NCI-H1092 treated with DMSO at 0.1 percent for 48 hours (cell line): ENCODE measurements at places on chromosomes 3 and 15.

- DNase-seq: no peak
Measured at GRCh38 chr3:9473496-9474065, 76.2 kb downstream of the SETD5 start.

- no peak for DNase-seq
Measured at GRCh38 chr3:16898595-16899395, 14.0 kb downstream of the PLCL2 start.

DNA sequence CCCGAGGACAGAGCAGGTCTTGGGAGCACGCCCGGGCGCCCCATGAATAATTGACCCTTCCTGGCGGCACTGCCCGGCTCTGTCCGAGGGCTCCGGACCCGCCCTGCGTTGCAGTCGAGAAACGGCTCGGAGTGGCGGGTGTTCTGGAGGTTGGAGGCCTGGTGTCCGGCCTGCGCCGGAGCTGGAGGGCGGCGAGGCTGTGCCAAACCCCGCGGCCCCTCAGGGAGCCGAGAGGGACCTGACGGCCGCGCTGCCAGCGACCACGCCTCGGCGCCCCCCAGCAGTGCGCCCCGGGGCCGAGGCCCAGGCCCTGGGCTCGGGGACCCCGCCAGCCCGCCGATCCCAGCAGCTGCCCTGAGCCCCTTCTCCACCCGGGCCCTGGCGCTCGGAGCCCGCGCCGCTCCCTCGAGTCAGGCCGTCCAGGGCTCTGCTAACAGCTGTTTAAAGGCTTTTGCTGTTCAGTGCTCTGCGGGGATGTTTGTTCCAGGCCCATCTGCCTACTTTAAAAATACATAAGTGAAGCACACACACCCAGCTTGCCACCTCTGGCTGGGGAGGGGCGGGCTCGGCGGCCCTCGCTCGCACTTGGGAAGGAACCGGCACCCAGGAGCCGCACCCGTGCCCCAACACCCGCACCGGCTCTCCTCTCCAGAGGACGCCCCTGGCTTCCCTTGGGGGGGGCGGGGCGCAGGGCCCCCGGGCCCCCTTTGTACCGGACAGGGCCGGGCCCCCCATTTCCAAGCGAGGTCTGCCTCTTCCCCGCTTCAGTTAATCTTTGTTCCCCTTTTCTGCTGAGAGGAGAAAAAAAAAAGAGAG is 730 bp upstream of the ZNF710 start:
- peak; percentile 20 for DNase-seq

GRCh38 chr3:17207979-17208378 is 323.2 kb downstream of the PLCL2 start:
- DNase-seq: no peak

- DNase-seq: no peak
Measured at GRCh38 chr15:62793752-62794144, 248.8 kb upstream of the TPM1 start.

GRCh38 chr3:89762405-89762804 is 655.0 kb downstream of the EPHA3 start:
- DNase-seq: no peak

- no peak for DNase-seq
Measured at GRCh38 chr3:140902791-140903190, 38.8 kb upstream of the SLC25A36 start.
